ENCODE measurements at places on chromosomes 3 and 15. TPM values are rescaled to one million over a fixed set of nuclear protein-coding genes. Genes with fewer than 3 reads are reported as not detected.

DNA sequence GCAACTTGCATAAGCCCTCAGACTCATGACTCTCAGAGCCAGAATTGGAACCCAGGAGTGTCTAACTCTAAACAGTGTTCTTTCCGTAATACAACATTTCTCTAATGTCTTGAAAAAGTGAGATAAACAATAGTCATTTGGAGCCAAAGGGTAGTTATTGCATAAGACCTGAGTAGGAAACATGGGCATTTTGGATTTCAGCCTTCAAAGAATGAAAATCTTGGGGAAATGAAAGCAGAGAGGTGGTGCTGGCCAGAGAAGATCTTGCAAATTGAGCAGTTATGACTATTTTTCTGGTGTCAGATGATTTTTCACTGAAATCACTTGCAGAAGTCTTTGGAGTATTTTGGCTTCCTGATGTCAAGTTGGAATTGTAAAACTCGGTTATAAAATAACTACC lies 379.4 kb downstream of the DIPK2A start:
- no peak for DNase-seq

DNA sequence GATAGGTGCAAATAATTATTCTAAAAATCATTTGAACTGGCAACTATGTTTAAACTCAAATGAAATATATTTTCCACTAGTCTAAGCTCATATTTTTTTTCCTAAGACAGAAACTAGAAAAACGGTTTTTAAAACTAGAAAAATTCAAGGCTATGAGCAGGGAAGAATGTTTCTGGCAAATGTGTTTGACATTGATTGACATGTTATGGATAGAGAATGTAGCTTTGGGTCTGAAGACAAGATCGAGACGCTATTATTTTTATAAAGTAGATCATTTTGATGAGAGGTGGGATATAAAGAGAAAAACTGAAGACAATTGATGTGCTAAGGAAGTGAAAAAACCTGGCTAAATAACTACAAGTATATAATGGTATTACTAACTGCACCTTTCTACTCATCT lies 415.2 kb downstream of the GABRB3 start:
- DNase-seq, result no peak

CLRN1 gene
- not detected for polyA plus RNA-seq

PLD1 gene
- polyA plus RNA-seq, result 10.5 TPM

KLHL40 gene
- not detected for polyA plus RNA-seq

GRCh38 chr3:66572938-66573710 lies 72.3 kb upstream of the LRIG1 start:
- no peak for DNase-seq

LARP6 gene
- 108 TPM for polyA plus RNA-seq

DNA sequence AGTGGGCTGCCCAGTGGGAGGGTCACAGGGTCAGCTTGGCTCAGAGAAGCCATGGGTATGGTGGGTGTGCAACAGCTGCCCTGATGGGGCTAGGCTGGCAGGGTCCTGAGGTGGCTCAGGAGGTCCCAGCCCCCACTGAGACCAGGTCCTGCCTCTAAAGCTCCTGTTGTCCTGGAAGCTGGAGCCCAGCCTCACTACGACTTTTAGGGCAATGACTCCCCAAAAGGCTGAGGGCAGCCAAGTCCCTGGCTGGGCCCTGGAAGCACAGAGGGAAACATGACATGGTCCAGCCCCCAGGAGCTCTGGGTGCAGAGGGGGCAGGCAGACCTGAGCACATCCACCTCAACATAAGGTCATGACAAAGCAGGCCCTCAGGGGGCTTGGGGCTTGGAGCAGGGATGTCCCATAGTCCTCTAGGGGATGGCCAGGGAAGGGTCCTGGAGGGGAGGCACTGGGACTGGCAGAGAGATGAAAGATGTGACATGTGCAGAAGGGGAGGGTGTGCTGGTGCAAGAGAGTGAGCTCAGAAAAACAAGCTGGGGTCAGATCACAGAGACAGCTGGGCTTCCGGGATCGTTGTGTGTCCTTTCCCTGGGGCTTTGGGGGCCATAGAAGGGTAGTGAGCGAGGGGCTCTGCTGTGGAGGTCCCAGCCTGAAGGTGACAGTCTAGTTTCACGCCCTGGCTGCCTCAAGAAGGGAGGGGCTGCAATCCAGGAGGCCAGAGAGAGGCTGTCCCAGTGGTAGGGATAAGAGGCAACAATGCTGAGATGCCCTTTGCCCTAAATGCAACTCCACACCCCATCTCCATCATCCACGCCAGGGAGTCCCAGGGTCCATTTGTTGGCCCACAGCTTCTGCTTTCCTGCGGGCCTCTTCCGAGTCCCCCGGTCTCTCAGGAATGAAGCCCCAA lies 639 bp upstream of the ITIH3 start:
- DNase-seq, result no peak

- DNase-seq, result no peak
Observed at GRCh38 chr15:39285663-39286062, 295.2 kb upstream of the THBS1 start.

MESP2 gene
- 0.39 TPM for polyA plus RNA-seq

Measured in BJ (cell line).